ENCODE measurements at places on chromosomes 7 and 10.

GRCh38 chr7:95335093-95335492 is 10.8 kb upstream of the PON1 start:
- no peak for DNase-seq

- DNase-seq: no peak
Observed at GRCh38 chr10:22816298-22816653, 101.9 kb upstream of the PIP4K2A start.

GRCh38 chr10:75650648-75651047 is 219.2 kb downstream of the LRMDA start:
- no peak for DNase-seq

DNA sequence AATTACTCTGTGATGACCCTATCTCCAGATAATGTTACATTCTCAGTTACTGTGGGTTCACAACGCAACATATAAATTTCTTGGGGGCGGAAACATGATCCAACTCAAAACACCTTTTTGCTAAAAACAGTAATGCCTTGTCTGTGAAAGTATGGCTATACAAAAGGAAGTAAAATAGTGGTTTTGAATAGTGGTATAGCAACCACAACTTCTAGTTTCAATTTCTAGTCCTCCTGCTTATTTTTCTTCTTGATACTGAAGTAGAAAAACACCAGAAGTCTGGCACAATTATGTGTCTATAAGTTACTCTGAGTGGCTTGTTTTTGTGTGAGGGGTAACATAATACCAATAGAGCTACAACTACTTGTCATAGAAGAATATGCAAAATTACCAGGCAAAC is 21.5 kb upstream of the ZNF800 start:
- DNase-seq: no peak

GRCh38 chr10:118995739-118996138 is 33.8 kb upstream of the NANOS1 start:
- DNase-seq: no peak

- no peak for DNase-seq
Observed at GRCh38 chr7:100719523-100720278, 567 bp upstream of the EPO start.

DNA sequence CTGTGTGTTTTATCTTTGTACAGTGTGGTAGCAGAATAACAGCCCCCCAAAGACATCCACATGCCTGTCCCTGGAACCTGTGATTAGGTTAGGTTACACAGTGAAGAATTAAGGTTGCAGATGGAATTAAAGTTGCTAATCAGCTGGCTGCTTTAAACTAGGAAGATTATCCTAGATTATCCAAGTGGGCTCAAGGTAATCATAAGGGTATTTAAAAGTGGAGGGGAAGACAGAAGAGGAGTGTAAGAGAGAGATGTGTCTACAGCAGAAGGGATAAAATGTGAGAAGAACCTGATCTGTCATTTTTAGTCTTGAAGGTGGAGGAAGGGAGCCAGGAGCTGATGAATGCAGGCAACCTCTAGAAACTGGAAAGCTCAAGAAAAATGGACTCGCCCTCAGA is 117.6 kb downstream of the ARHGAP22 start:
- DNase-seq: no peak

- DNase-seq: no peak
Observed at GRCh38 chr10:61623161-61623560, 39.6 kb upstream of the CABCOCO1 start.

GRCh38 chr7:103988468-103989199 is 824 bp downstream of the RELN start:
- no peak for DNase-seq

DNA sequence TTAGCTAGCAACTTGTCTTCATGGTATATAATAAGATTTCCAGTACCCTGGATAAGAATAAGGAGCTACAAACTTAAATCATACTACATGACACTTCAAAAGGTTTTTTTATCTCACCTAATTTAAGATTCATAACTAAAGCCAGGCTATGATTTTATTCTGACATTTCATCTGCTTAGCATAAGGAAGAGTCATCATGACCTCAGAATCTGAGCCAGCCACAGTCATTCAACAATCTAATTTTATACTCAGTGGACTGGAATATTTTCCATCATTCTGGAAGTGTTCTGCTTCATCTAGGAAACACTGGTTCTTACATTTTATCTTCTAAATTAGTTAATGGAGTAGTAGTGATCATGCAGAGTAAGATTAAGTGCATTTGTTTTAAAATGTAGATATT is 102.1 kb upstream of the KCND2 start:
- no peak for DNase-seq

GRCh38 chr7:99863847-99864440 is 12.9 kb downstream of the OR2AE1 start:
- DNase-seq: no peak

GRCh38 chr7:119472408-119473038 is 800.5 kb upstream of the KCND2 start:
- DNase-seq: no peak

DNA sequence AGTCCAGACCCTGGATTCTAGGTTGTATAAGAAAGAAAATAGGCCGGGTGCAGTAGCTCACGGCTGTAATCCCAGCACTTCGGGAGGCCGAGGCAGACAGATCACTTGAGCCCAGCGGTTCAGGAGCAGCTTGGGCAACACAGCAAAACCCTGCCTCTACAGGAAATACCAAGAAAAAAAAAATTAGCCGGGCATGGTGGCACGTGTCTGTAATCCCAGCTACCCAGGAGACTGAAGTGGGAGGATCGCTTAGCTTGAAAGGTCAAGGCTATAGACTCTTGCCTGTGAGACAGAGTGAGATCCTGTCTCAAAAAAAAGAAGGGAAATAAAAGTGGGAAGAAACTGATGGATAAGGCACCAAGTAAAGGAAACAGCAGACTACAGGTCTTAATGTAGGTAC is 287.9 kb upstream of the KLF14 start:
- no peak for DNase-seq

GRCh38 chr10:88849234-88849633 is 2.4 kb downstream of the ANKRD22 start:
- DNase-seq: no peak

GRCh38 chr7:94432281-94432670 is 37.6 kb downstream of the COL1A2 start:
- no peak for DNase-seq

- no peak for DNase-seq
Observed at GRCh38 chr7:102471791-102472125, 7.0 kb downstream of the POLR2J start.

DNA sequence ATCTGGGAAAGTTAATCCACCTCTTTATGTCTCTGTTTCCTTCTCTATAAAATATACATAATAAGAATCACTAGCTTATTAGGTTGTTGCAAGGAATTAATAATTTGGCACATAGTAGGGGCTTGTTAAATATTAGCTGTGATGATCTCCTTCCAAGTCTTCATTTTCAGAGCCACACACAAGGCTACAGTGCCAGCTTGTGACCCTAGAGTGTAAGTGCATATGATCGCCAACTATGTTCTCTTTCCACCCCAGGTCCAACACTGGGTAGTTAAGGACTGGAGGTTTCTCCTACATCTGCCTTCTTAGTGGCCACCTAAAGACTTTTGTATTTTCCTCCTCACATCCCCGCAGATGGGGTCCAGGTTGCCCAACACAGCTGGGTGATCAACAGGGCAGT is 17.9 kb upstream of the ACSM6 start:
- no peak for DNase-seq

DNA sequence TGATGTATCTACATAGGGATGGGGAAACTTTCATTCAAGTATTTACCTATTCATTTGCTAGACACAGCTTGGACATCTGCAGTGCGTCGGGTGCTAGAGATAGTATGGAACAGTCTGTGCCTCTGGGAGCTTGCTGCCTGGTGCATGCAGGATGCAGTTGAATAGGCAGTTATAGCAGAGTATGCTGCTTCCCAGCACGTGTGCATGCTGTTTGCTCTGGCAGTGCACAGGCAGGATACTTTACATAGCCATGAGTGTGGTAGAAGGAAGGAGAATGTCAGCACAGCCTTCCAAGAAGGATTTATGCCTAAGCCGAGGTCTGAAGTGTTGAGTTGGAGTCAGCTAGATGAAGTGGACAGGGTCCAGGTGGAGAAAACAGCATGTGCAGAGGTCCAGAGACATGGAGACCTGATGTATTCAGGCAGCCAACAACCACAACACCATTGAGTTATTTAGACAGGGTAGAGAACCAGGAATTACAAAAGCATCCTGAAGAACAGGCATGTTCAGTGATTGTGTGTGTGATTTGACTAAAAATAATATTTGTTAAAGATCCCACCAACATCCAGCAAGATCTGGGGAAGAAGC is 8.1 kb downstream of the MAP3K8 start:
- DNase-seq: no peak

DNA sequence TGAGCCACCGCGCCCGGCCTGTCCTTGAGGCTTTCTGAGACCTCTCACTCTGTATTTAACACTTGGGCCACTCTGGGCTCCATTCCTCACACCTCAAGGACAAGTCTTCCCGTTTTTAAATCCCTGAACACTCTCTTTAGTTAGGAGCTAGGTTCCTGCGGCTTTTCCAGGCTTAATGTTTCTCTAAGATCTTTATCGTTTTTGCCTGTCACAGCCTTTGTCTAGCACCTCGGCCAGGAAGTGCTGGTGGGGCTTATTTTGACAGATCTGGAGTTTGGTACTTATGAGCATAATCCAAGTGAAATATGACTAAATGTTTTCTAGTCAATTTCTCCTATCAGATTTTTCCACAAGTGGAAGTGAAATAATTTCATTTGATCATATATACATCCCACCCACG is 186.6 kb downstream of the DPY19L1 start:
- no peak for DNase-seq

GRCh38 chr10:75658915-75659314 is 227.5 kb downstream of the LRMDA start:
- no peak for DNase-seq

- no peak for DNase-seq
Observed at GRCh38 chr10:86312701-86313270, 53.8 kb downstream of the GRID1 start.

DNA sequence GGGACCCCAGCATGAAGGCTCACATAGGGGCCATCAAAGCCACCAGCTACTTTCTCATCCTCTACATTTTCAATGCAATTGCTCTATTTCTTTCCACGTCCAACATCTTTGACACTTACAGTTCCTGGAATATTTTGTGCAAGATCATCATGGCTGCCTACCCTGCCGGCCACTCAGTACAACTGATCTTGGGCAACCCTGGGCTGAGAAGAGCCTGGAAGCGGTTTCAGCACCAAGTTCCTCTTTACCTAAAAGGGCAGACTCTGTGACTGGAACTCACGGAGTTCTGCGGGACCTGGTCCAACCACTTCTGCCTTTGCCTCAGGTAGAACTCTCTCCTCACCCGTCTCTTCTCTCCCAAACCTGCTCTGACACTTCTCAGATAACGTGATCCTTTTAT is 945 bp downstream of the TAS2R40 start:
- no peak for DNase-seq

- DNase-seq: no peak
Observed at GRCh38 chr7:19139706-19140327, 5.4 kb downstream of the FERD3L start.

- no peak for DNase-seq
Observed at GRCh38 chr7:11655642-11656041, 176.4 kb downstream of the THSD7A start.

- DNase-seq: no peak
Observed at GRCh38 chr7:41046776-41047175, 656.1 kb downstream of the INHBA start.

GRCh38 chr7:5396542-5396941 is 27.1 kb downstream of the TNRC18 start:
- peak; percentile 44 for DNase-seq

- DNase-seq: no peak
Observed at GRCh38 chr10:63143987-63144386, 10.9 kb downstream of the NRBF2 start.

DNA sequence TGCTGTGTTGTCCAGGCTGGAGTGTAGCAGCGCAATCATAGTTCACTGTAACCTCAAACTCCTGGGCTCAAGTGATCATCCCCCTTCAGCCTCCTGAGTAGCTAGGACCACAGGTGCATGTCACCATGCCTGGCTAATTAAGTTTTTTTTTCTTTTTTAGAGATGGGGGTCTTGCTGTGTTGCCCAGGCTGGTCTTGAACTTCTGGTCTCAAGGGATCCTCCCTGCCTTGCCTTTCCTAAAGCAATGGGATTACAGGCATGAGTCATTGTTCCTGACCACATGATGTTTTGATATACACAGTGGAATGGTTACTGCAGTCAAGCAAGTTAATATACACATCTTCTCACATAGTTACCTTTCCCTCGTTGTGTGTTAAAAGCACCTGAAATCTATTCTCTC is 140.3 kb downstream of the GPR85 start:
- no peak for DNase-seq

- no peak for DNase-seq
Observed at GRCh38 chr7:25360451-25360850, 132.2 kb upstream of the NPVF start.

GRCh38 chr10:11678074-11678793 is 63.9 kb upstream of the ECHDC3 start:
- DNase-seq: no peak

- DNase-seq: no peak
Observed at GRCh38 chr10:52308251-52309031, 5.6 kb upstream of the DKK1 start.

- no peak for DNase-seq
Observed at GRCh38 chr7:127154958-127155357, 97.8 kb downstream of the GRM8 start.

DNA sequence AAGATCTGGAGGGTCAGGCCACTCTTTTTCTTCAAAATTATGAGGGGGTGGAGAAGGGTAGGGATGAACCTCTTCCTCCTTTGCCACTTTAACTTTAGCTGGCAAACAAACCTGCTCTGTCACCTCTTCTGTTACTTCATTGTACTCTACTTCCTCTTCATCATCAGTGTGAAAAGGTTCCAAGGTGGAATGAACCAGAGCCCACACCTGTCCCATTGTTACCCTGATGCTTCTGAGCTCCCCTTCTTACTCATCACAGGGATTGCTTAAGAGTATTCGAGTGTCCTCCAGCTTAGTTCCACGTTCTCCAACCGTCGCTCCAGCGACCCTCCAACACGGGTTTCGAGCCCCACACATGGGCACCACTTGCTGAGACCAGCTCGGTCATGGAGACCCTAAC is 5.2 kb downstream of the MRPS24 start:
- DNase-seq: no peak

GRCh38 chr7:128115336-128115820 is 84.1 kb upstream of the LRRC4 start:
- DNase-seq: no peak

DNA sequence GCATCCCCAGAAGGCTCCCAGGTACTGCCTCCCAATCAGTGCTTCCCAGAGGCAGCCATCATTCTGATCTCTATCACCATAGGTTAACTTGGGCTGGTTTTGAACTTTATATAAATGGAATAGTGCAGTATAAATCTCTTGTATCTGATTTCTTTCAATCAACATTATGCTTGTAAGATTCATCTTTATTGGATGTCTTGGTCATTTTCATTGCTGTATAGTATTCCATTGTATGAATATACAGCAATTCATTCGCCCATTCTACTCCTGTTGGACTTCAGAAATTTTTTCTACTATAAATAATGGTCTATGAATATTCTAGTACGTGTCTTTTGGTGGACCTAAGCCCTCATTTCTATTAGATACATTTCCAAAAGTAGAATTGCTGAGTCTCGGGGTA is 16.1 kb upstream of the OGDHL start:
- no peak for DNase-seq

- DNase-seq: no peak
Observed at GRCh38 chr7:152341039-152341913, 94.5 kb downstream of the KMT2C start.
